Suprapubic skin (tissue), 4 donors: ENCODE measurements at places on chromosomes 3 and 15.
A peak's percentile ranks its signal among the peaks of the same experiment; 100 is the strongest.

DNA sequence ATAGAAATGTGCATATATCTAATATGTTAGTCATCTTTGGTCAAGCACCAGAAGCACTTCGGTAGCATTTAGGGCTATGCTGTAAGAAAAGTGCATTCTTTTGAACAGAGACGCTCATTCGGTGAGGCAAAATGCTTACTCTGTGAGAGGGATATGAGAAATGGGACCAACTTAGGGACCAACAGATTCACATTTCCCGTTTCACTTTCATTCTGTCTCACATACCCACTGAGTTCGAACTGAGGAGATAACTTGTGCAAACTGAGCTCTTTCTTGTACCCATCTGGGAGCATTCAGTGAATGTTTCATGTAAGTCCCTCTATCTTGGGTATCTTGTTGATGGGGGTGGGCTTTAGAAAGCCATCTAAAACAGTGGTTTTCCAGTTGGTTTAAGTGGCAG is 135.3 kb downstream of the FEZF2 start:
- DNase-seq = no peak

DNA sequence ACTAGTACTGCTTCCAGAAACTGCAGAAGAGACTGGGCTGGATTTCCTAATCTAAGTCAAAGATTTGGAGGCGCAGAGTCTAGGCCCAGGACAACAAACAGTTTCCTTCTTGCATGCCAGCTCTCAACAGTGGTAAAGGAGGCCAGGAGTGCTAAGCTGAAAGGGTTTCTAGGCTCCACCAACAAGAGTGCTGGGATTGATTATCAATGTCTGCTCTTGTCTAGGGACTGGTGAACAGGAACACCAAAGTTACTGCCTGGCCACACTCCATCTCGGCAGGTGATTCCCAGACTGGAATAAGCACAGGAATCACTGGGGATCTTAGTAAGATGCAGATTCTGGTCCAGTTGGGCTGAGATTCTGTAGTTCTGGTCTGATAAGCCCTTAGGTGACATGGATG is 22.8 kb upstream of the FGD5 start:
- DNase-seq = peak; percentile 19

DNA sequence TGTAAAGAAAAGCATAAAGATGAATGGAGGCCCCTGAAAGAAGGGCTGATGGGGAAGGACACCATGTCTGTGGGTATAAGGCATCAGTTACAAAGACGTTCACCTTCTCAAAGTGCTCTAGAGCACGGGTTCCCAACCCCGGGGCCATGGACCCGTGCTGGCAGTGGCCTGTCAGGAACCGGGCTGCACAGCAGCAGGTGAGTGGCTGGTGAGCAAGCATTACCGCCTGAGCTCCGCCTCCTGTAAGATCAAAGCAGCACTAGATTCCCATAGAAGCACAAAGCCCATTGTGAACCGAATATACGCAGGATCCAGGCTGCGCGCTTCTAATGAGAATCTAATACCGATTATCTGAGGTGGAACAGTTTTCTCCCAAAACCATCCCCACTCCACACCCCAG is 25.7 kb downstream of the MYO1E start:
- DNase-seq = no peak

- no peak for DNase-seq
These were observed 36.1 kb downstream of the NSMCE3 start for GRCh38 chr15:29233566-29233965.

GRCh38 chr3:10333349-10333650 is 12.4 kb upstream of the SEC13 start:
- no peak for DNase-seq

- DNase-seq = no peak
These were observed 408.5 kb downstream of the ERC2 start for GRCh38 chr3:56059731-56060130.

DNA sequence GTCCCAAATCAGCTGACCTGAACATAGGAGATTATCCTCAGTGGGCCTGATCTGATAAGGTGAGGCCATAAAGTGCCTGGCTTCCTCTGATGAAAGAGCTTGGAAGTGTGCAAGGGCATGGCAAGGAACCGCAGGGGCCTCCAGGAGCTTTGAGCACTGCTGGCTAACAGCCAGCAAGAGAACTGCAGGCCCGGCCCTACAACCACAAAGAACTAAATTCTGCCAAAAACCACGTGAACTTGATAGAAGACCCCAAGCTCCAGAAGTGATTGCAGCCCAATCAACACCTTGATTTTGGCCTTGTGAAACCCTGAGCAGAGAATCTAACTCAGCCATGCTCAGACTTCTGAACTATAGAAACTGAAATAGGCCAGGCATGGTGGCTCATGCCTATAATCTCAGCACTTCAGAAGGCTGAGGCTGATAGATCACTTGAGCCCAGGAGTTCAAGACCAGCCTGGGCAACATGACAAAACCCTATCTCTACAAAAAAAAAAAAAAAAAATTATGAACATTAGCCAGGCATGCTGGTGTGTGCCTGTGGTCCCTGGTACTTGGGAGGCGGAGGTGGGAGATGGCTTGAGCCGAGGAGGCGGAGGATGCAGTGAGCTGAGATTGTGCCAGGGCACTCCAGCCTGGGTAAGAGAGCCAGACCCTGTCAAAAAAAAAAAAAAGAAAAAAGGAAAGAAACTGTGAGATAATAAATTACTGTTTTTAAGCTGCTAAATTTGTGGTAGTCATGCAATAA is 7.7 kb upstream of the DIS3L start:
- no peak for DNase-seq

- DNase-seq = no peak
These were observed 3.3 kb downstream of the LYSMD4 start for GRCh38 chr15:99729920-99730319.

DNA sequence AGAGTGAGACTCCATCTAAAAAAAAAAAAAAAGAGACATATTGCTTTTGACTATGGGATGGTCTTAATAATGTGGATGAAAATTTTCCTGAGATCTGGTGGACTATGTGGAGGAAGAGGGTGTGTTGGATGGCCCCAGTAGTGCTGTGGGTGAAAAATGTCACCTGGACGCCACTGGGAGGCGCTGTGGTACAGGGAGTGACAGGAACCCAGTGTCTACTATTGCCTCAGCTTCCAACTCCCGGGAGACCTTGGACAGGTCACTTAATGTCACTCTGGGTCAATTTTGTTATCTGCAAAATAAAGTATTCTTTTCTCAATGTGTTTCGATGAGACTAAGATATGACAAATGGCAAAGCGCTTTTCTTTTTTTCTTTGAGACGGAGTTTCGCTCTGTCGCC is 27.7 kb upstream of the DCP1A start:
- no peak for DNase-seq

GRCh38 chr15:83516935-83517334 is 69.8 kb downstream of the SH3GL3 start:
- no peak for DNase-seq

- no peak for DNase-seq
These were observed 36.9 kb downstream of the POLR2M start for GRCh38 chr15:57743424-57743823.

- no peak for DNase-seq
These were observed 82.4 kb upstream of the ST3GAL6 start for GRCh38 chr3:98680723-98681122.

DNA sequence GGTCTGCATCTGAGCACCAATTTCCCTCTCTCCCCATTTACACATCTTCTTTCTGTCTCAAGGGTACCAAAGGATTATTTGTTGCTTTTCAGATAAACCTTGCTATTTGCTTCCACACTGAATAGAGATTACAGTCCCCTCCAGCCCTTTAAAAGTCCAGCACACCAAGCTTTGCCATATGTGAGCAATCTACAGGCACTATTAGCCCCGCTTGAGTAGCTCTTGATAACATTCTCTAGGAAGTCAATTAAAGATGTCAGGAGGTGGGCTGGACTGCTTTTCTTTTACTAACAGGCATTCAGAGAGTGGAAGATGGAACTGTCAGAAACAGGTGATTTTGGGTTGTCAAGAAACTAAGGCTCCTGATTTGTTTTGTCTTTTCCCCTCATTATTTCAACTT is 417.0 kb downstream of the ROBO2 start:
- DNase-seq = no peak

DNA sequence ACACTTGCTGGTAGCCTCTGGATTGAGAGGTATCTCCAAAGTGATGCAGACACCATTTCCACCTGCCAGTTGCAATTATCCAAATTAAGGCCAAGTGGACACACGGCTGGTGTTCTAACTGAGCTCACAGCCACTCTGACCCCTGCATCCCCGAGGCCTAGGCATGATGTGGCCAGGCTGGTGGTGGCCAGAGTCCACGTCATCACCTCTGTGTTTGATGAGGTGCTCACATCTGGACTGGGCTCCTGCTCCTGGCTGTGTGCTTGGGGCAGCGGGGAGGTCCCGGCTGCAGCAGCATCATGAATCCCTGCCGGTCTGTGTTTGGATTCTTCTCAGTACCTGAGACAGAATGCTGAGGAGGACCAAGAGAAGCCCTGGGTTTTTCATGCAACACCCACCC is 4.9 kb downstream of the OXTR start:
- DNase-seq = no peak

DNA sequence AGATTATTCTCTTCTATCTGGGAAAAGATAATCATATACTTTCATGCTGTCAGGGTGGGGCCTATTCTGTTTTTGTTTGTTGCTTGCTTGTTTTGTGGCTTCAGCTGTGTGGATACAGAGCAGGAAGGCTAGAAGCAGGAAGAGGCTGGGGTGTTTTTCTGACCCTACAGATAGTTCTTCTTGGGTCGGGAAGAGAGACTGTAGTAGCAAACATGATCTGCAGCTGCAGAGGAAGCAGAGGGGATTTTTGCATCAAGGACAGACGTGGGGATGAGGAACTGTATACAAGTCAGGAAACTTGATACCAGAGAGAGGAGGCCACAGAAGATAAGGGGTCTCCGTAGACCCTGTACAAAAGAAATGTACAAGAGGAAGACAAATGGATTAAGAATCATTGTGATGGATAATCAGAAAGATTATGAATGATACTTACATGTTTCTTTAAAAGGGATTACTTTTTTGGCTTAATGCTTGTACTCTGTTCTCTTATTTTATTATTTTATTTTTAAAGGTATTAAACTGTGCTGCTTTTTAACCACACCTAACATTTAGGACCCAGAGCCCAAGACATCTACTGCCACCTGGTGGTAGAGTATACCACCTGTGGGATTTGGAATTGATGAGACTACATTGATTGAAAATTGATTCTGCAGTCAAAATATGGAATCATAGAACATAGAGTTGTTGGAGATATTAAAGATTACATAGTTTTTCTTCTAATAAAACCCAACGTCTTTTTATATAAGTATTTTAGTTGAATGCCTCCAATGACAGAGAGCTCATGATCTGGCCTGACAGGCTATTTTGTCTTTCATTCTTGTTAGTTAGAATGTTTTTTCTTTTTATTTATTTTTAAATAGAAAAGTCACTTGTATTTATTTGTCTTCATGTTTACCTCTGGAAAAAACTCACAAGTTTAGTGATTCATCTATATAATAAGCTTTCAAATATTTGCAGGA is 87.3 kb upstream of the ROPN1 start:
- no peak for DNase-seq

DNA sequence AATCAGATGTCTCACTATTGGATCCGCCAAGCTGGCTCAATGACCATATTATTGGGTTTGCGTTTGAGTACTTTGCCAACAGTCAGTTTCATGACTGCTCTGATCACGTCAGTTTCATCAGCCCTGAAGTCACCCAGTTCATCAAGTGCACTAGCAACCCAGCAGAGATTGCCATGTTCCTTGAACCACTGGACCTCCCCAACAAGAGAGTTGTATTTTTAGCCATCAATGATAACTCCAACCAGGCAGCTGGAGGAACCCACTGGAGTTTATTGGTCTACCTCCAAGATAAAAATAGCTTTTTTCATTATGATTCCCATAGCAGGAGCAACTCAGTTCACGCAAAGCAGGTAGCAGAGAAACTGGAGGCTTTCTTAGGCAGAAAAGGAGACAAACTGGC is 21.5 kb downstream of the SENP8 start:
- DNase-seq = no peak

DNA sequence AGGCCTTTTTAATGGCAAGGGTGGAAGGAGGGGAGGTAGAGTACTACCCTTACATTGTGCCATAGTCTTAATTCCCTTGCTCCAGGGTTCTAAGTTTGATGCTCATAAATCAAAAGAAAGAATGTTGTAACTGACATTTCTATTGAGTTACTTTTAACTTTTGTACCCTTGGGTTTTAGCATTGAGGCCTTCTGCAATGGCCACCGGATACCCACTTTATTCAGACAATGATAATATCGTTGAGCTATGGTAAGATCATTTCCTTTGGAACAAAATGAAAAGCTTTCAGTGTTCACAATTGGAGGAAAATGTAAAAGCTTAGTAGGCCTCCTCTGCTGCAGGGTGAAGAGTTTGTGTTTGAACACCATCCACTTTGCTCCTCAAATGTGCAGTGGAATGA is 16.8 kb downstream of the CGNL1 start:
- no peak for DNase-seq

- DNase-seq = no peak
These were observed 49.0 kb downstream of the LRRN1 start for GRCh38 chr3:3847994-3848922.

DNA sequence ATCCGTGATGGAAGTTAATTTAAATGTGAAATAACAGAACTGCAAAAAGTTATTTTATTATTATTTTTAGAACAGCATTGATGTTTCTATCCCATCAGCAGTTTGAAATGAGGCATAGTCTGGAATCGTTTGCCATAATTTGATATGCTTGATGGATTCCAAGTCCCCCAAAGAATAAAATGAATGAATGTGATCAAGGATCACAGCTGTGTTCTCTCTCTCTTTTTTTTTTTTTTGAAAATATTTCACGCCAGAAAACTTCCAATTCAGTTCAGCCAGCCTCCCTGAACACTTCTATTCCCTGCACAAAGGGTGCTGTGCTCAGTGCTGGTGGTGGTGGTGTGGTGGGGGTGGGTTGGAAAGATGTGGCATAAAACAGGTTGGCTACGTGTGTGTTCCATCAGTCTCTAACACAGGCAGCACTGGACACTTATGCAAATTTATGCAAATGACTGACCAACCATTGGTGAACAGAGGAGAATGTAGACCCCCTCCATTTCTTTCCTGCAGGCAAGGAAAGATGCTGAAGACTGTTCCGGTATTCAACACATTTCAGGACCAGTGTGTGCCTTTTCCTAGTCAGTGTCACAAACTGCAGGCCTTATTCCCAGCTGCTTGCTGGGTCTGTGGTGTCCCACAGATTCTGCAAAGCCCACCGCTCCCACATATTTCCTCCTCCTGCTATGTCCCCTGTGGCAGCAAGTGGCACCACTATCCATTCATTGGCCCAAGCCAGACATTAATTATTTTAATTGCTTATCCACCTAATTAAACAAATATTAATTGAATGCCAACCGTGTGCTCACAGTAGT is 10.6 kb downstream of the ARNT2 start:
- DNase-seq = no peak

DNA sequence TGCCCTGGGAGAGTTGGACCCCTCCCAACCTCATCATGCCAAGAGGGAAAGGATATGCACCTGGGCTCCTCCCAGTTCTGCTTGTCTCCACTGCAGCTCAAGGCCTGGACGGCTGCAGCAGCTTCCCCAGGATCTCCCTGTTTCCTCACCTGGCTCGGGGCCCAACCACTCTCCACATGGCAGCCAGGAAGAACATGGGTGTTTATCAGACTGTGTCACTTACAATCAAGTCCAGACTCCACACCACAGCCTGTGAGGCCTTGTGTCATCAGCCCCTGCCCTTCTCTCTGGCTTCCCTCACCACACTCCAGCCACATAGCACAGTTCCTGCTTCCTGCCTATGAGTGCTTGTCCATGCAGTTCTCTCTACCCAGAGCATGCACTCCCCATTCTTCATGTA is 534.4 kb downstream of the EPHB1 start:
- no peak for DNase-seq
